ENCODE measurements at places on chromosomes 12 and 14.
A peak's percentile ranks its signal among the peaks of the same experiment; 100 is the strongest.

DNA sequence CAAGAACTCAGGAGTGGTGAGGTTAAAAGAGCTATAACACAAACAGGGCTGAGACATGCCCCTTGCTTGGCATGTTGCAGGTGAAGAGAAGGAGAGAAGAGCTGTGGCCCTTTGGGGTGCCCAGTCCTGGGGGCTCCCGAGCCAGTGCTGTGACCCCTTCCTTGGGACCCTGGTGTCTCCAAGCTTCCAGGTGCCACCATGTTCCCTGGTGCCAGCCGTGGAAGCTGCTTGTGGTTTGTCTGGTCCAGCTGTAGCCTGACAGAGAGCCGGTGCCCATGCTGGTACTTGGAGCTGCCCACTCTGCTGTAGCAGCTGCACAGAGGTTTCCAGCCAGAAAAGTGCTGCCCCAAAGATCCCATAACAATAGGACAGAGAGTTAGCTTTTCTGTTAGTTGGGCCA is 159.2 kb upstream of the SLC38A2 start:
- DNase-seq, result no peak

GRCh38 chr14:45181329-45181728 is 45.6 kb downstream of the FANCM start:
- DNase-seq, result no peak

DNA sequence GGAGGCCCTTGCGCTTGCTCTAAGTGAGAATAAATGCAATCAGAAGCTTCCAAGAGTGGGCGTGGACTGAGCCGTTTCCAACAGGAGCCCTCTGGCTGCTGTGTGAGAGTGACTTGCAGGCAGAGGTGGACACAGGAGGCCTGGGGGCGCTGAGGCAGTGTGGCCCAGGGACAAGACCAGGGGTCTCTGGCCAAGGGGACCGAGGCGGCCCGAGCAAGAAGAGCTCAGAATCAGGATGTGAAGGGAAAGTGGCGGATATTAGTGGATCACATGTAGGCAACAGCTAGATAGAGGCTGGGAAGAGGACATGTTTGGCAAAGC is 8.6 kb downstream of the RIMBP2 start:
- DNase-seq, result no peak

DNA sequence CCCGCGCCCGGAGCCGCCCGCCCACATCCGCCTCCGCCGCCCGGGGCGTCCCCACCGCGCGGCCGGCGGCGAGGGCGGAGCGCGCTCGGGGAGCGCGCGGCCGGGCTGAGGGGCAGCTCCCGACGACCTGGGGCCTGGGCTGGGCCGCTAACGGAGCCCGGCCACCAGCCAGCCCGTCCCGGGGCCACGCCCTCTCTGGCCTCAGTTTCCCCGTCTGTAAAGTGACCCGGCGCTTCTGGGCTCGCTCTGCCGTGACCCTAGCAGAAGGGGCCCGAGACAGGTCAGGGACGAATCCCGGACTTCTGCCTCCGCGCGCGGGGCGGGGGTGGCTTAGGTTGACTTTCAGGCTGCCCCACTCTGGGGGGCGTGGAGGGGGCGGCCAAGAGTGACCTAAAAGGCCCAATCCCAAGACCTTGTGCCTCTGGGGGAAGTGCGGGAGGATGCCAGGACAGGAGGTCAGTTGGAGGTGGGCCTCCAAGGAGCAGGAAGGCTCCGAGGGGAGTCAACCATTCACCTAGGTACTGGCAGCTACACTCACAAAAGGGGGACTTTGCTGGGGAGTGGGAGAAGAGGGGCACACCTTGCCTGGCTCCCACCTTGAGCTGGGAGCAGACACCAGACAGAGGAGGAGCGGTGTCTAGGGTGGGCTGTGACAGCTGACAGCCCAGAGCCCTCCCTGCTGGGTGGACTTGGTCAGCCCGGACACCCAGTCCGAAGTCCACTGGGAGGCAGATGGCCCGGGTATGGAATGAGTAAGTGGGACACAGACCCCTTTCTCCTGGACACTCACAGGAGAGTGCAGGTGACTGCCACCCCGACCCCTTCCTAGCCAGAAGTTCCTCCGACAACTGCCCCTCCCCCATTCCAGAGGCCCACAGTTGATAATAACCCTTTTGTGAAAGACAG is 486 bp upstream of the AKT1 start:
- DNase-seq, result peak; percentile 29

DNA sequence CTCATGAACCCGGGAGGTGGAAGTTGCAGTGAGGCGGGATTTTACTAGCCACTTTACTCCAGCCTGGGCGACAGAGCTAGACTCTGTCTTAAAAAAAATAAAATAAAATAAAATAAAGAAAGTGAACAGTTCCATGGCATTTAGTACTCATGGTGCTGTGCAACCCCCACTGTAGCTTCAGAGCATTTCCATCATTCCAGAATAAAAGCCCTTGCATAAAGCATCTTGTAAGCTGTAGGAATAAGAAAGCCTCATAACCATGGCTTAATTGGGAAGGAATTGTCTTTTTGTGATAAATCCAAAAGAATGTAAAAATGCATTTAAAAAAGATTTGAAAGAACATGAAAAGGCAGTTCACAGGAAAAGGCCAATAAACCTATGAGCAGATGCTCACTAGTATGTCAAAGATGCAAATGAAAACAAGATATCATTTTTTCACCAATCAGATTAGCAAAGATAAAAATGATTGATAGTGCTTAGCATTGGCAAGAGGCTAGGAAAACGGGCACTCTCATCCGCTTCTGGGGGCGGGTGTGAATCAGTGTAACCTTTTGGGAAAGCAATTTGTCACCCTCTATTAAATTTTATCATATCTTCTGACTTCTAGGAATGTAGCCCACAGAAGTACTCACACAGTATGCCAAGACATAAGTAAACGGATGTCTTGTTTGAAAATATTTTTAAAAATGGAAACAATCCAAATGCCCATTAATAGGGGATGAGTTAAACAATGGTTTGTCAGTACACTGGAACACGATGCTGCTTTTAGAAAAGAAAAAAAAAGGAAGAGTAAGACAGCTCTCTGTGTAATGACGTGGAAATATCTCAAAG is 46.6 kb downstream of the CFAP251 start:
- DNase-seq, result no peak
